Astrocyte (in vitro differentiated cells and primary cell): ENCODE measurements at places on chromosomes 1 and 21. TPM values are rescaled to one million over a fixed set of nuclear protein-coding genes. Genes with fewer than 3 reads are reported as not detected.

Gene TMEM240
- 7.0 and 9.0 TPM in 2 replicates for total RNA-seq

GRCh38 chr1:110620250-110620615 lies 14.1 kb upstream of the KCNA2 start:
- no peak for DNase-seq

Gene MLLT11
- 69.3 and 77.4 TPM in 2 replicates for total RNA-seq

- DNase-seq: peak; percentile 80
Observed at GRCh38 chr1:190169311-190170067, 308.2 kb downstream of the BRINP3 start.

Gene VCAM1
- 3.2 and 4.6 TPM in 2 replicates for total RNA-seq

DNA sequence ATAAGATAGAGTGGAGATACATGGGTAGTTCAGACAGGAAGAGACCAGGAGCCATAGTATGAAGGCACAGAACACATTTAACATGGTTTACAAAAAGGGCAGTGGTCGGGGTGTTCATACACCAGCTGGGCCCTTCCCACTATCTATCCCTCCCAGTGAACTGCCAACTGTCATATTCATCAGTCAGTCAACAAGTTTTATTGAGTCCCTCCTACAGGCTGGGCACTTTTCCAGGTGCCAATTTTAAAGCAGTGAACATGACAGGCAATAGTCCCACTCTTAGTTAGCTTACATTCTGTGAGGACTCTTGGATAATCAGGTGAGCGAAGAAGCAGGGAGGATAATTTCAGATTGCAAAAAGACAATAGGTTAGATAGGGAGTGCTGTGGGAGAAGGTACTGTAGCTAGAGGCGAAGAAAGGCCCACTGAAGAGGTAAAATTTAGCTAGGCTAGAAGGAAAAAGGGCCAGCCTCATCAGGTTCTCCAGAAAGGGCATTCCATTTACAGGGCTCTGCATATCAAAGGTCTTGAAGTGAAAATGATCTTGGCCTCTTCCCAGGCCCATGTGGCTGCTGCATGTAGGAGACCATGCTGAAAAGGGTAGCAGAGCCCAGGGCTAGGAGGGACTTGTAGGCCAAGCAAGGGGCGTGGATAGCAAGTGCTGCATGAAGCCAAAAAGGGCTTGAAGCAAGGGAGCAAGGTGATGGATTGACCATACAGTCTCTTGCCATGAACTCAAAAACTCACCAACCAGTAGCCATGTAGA lies 274.7 kb upstream of the SNX7 start:
- no peak for DNase-seq

Gene LCK
- 0.30 TPM in 1 of 2 replicates, not detected in the other for total RNA-seq

GRCh38 chr1:160171980-160172379 lies 18.4 kb upstream of the CASQ1 start:
- DNase-seq: no peak

- peak; percentile 6 for DNase-seq
Observed at GRCh38 chr1:171292799-171293198, 21.2 kb upstream of the FMO4 start.

Gene KCND3
- 0.43 TPM in 2 replicates for total RNA-seq

DNA sequence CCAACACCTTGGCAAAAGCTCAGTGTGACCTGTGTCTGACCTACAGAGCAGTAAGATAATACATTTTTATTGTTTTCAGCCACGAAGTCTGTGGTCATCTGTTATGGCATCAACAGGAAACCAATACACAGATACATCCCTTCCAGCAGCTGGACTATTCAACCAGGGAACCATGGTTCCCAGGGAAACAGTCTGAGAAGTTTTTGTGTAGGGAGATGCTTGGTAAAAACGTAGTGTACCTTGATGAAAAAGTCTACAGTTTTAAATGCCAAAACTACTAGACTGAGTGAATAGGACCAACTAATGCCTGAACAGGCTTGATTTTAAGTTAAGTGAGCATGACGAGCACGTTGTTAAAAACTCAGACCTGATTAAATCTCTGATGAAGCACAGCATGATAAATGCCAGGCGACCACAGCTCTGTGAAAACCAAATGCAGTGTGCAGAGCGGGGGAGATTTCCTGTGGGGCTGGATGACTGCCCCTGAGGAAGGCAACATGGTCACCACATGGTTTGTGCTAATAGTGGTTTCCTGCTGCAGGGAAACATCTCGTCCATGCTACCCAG lies 228.9 kb downstream of the TNR start:
- DNase-seq: peak; percentile 73

DNA sequence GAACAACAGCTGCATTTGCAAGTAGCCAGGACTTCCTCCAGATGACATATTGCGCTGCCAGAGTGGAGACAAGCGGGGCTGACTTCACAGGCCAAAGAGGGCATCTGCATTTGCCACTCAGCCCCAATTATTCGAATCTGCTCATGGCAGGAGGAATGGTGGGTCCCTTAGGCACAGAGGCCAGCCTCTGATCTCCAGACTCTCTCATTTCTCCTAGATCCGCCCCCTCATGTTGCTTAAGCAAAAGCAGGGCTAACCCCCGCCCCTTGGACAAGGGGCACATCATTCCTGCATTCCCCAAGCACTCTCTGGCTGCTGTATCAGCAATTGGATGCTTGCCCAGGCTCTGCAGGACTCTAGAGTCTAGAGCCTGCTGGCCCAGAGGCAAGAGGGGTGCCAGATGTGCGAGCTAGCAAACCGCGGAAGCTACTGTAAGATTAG lies 262.4 kb downstream of the ST6GALNAC3 start:
- peak; percentile 80 for DNase-seq

DNA sequence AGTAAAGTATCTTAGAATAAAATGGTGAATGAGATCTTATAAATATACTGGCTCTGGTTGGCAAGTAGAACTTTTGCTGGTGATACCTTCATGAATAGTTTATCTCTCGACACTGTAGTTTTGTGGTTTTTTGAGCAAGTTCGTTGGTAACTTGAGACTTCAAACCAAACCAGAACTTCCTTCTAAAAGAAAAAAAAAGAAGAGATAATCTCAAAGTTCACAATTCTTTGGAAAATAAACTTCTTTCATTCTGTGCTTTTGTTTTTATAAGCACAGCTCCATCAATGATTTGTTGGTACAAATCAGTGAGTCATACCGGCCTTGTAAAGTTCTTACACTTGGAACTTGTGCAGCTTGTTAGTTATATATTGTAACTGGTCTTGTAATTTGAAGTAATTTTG lies 2.3 kb downstream of the HIPK1 start:
- peak; percentile 87 for DNase-seq

- peak; percentile 6 for DNase-seq
Observed at GRCh38 chr1:223628233-223629125, 37.0 kb downstream of the CAPN8 start.

DNA sequence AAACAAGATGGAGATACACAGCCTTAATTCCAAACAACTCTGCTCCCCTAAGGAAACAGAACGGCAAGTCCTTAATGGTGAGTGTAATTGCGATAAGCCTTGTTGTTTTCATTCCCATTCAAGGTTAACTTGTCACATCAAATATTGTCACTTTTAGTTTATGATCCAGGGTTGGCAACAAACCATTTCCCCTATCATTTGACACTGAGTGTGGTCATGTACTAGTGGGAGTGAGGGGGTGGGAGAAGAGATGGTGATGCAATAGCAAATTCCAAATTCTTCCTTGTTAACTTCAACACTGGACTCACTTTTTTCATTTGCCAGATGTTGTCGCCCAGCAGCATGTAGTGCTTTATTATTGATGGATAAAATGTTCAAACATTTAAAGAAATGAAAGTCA lies 140.4 kb downstream of the ZNF326 start:
- DNase-seq: no peak

DNA sequence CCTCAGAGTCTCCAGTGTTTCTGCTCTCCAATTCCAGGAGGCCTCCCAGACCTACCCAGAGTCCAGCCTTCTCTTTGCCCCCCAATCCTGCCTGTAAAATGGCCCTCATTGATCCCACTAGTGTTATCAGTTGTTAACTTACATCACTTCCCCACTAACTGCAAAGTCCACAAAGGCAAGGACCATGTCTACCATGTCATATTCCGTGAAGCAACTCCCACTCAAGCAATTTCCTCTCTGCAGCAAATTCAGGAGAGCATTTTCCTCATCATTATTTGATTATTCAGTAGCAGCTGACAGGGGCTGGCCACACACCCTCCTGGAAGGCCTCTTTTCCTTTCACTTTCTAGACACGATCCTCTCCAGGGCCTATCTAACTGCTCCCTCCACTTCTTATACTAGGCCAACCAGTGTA lies 153.5 kb downstream of the RERE start:
- DNase-seq: no peak

- no peak for DNase-seq
Observed at GRCh38 chr21:16978309-16978895, 534.4 kb upstream of the CXADR start.

DNA sequence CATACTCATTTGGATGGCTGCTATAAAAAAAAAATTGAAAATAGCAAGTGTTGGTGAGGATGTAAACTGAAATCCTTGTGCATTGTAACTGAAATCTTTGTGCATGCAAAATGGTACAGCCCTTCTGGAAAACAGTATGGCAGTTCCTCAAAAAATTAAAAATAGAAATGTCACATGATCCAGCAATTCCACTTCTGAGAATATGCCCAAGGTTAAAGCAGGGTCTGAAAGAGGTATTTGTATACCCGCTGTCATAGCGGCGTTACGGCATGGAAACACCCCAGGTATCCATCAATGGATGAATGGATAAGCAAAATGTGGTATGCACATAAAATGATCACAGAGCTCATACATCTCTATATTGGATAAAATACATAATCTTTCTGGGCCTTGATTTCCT lies 116.7 kb downstream of the RUSC1 start:
- DNase-seq: no peak

GRCh38 chr1:57279909-57280666 lies 143.8 kb downstream of the DAB1 start:
- DNase-seq: peak; percentile 4

Gene MEGF6
- 10.9 and 14.8 TPM in 2 replicates for total RNA-seq

Gene PPP1R15B
- 38.8 and 40.0 TPM in 2 replicates for total RNA-seq

GRCh38 chr1:231334079-231334666 lies 3.5 kb downstream of the EXOC8 start:
- no peak for DNase-seq

Gene USP21
- 14.4 and 19.2 TPM in 2 replicates for total RNA-seq

Gene TRIM67
- 0.89 and 1.1 TPM in 2 replicates for total RNA-seq

Gene C1orf87
- total RNA-seq: not detected in 2 replicates

Gene CASZ1
- total RNA-seq: 3.5 and 4.0 TPM in 2 replicates

Gene KIRREL1
- 195 and 231 TPM in 2 replicates for total RNA-seq

Gene HTR6
- 0.11 TPM in 1 of 2 replicates, not detected in the other for total RNA-seq

- DNase-seq: no peak
Observed at GRCh38 chr1:24770881-24771280, 25.6 kb downstream of the CLIC4 start.

Gene LYST
- total RNA-seq: 12.5 and 15.7 TPM in 2 replicates

DNA sequence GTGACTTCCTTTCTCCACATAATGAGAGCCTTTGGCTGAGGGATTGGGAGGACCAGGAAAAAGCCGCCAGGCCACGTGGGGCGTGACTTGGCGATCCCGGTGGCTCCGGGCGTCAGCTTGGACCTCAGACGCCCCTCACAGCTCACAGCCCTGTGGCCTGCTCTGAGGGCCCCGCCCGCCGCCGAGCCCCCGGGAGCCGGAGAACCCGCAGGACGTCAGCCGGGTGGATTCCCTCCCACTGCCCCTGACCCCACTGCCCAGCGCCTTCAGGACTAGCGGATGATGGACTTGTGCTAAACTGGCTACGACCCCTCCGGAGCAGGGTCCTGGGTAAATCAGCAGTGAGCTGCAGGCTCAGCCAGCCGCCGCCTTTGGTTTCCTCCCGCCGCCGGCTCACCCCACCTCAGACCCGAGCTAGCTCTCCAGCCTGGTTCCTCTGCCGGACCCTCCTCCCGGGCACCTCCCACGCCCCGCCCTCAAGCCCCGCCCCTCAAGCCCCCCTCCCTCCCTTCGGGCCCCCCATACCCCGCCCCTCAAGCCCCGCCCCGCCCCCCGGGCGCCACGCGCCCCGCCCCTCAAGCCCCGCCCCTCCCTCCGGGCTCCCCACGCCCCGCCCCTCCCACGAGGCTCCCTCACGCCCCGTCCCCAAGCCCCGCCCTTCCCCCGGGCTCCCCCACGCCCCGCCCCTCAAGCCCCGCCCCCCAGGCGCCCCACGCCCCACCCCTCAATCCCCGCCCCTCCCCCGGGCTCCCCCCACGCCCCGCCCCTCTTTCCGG lies 10.0 kb upstream of the FAAP20 start:
- DNase-seq: peak; percentile 38

- no peak for DNase-seq
Observed at GRCh38 chr1:19418503-19418971, 66.8 kb downstream of the CAPZB start.

Gene AADACL3
- total RNA-seq: 0.05 TPM in 1 of 2 replicates, not detected in the other

GRCh38 chr21:33988237-33989017 lies 72.8 kb upstream of the ATP5PO start:
- DNase-seq: no peak

GRCh38 chr21:42495027-42495426 lies 997 bp downstream of the RSPH1 start:
- no peak for DNase-seq

Gene TMPRSS15
- total RNA-seq: not detected in 2 replicates

- DNase-seq: no peak
Observed at GRCh38 chr21:23799376-23799775, 1807.9 kb downstream of the MRPL39 start.

Gene TNFRSF18
- 0.65 and 0.66 TPM in 2 replicates for total RNA-seq

Gene TEX38
- total RNA-seq: not detected in 2 replicates

DNA sequence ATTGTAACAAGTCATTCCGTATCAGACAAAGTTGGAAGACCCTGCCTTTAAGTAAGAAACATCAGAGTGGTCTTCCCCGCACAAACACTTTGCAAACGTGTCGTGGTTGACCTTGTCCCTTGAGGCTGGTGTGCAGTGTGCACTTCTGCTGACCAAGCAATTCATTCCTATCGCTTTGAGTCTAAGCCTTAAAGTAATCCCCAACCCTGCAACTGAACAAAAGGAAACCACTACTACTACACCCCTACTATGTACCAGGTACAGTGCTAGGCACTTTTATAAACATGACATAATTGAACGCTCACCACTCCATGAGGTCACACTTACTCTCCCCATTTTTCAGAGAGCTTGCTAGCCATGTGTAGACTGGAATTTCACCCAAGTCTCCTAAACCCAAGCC lies 10.6 kb downstream of the ITPKB start:
- no peak for DNase-seq

Gene NBPF10
- 3.3 and 3.4 TPM in 2 replicates for total RNA-seq

- DNase-seq: peak; percentile 97
Observed at GRCh38 chr1:185719021-185719420, 15.2 kb upstream of the HMCN1 start.

DNA sequence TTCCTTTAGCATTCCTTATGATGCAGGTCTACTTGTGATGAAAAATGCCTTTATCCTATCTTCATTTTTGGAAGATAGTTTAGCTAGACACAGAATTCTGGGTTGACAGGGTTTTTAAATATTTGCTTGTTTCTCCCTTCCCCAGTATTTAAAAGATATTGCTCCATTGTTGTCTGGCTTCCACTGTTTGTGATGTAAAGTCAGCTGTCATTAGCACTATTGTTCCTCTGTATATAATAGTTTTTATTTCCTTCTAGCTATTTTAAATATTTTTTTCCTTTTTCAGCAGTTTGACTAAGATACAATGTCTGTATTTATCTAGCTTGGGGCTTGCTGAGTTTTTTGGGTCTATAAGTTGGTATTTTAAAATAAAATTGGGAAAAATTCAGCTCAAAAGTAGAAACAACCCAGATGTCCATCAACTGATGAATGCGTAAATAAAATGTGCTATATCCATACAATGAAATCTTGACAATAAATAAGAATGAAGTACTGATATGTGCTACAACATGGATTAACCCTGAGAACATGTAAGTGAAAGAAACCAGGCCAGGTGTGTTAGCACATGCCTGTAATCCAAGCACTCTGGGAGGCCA lies 11.2 kb downstream of the IFT25 start:
- no peak for DNase-seq

- DNase-seq: no peak
Observed at GRCh38 chr1:17097787-17098186, 21.5 kb downstream of the PADI2 start.
